ENCODE measurements at places on chromosomes 7 and 10.

GRCh38 chr10:84298057-84298456 is 30.3 kb upstream of the CCSER2 start:
- DNase-seq: no peak

GRCh38 chr7:78634093-78634492 is 819.4 kb downstream of the MAGI2 start:
- DNase-seq: no peak

GRCh38 chr10:24790073-24790472 is 66.4 kb upstream of the ARHGAP21 start:
- DNase-seq: no peak

DNA sequence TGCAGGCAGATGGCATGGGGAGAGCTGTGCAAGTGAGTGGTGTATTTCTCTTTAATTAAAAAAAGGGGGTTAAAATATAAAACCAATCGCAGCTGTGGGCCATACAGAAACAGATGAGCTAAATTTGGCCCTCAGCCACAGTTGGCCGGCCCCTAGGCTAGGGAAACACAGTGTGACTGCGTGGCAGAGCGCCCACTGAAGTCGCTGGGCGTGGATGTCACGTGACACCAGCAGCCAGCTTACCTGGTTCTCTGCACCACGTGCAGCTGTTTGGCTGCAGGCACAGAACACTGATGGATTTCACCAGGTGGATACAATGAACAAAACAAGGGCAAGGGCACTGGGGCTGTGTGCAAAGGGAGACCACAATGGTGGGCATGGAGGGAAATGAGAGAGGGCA is 119.3 kb upstream of the ZNF746 start:
- DNase-seq: no peak

GRCh38 chr7:158395780-158396278 is 191.8 kb downstream of the PTPRN2 start:
- DNase-seq: no peak

- no peak for DNase-seq
These were observed 2.4 kb upstream of the DENND10 start for GRCh38 chr10:119101366-119102098.

DNA sequence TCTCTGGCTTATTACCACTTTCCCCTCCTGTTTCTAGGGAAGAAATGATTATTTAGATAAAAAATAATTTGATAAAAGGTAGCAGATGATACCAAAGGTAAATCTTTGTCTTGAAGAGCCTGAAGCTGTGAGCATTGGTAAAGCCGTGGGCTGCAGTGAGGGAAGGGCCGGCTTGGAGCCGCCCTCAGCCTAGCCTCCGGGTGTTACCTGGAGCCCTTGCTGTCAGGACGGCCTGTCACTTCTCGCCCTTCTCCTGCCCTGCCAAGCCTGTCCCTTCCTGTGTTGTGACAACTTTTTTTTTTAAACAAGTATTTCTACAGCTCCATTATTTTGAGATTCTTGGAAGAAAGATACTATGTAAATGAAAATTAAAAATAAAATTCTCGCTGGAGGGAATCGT is 7.0 kb downstream of the CUX1 start:
- no peak for DNase-seq

DNA sequence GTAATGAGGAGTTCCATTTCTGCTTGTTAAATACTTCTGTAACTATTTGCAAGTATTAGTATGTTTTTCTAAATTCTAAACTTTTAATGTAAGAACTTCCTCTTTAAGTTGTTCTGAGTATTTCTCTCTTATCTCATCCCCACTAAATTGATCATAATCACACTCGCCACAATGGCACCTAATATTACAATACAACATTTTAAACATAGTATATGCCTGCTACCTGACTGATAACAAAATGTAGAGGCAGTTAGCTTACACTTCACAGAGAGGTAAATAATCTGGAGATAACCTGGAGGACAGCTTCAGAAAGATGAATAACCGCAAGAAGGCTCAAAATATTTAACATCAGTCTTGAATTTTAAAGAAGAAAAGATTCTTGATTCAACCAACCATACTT is 48.6 kb downstream of the HIBADH start:
- DNase-seq: no peak

DNA sequence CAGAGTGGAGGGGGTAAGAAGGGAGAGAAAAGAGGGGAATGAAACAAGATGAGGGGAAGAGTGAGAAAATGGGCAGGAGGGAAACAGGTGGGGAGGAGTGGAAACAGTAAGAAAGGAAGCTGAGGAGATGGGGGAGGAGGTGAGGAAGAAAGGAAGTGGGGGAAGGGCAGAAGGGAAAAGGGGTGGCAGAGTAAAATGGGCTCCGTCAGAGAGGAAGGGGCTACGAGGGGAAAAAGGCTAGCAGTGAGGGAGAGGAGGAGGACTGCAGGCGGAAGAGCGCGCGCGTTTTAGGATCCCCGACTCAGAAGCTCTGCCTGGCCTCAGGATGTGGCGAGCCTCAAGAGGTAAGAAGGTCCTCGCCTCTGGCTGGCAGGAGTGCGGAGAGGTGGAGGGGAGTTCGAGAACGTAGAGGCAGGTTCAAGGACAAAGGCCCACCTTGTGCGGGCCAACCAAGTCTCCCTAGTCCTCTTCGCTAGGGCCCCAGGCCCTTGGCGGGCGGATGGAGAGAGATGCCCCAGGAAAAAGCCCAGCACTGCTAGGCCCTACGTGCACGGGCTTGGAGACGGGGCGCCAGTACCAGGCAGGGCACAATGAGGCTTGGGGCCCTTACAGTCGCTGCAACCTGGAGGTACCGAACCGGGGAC is 5.8 kb upstream of the NKX2-3 start:
- DNase-seq: no peak

- no peak for DNase-seq
These were observed 269.0 kb downstream of the ARHGAP12 start for GRCh38 chr10:31659665-31660064.

- no peak for DNase-seq
These were observed 43.6 kb upstream of the KLF6 start for GRCh38 chr10:3828404-3829155.

GRCh38 chr7:1111156-1111555 is 23.2 kb downstream of the GPER1 start:
- no peak for DNase-seq

- DNase-seq: no peak
These were observed 217.7 kb upstream of the AOAH start for GRCh38 chr7:36942025-36942424.

DNA sequence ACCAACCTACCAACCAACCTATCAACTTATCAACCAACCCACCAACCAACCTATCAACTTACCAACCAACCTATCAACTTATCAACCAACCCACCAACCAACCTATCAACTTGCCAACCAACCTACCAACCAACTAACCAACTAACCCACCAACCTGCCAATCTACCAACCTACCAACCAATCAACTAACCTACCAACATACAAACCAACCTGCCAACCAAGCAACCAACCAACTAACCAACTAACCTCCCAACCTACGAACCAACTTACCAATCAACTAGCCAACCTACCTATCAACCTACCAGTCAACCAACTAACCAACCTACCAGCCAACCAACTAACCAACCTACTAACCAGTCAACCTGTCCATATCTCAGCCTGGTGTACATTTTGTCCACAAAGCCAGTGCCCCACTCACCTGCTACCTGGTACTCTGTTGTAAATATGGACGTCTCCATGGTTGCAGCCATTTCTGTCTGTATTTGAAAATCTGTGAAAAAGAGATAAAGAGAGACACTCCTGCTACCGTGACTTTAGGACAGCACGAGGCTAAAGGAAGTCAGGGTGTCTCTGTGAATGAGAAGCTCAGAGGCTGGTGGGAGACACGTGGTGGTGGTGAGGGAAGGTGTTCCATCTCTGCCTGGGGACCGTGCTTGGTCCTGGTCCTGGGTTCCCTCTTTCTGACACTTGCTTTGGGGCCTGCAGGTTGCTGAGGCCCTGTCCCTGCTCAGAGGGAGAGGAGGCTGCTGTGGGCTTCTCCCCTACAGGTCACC is 41.9 kb upstream of the IL15RA start:
- DNase-seq: no peak

DNA sequence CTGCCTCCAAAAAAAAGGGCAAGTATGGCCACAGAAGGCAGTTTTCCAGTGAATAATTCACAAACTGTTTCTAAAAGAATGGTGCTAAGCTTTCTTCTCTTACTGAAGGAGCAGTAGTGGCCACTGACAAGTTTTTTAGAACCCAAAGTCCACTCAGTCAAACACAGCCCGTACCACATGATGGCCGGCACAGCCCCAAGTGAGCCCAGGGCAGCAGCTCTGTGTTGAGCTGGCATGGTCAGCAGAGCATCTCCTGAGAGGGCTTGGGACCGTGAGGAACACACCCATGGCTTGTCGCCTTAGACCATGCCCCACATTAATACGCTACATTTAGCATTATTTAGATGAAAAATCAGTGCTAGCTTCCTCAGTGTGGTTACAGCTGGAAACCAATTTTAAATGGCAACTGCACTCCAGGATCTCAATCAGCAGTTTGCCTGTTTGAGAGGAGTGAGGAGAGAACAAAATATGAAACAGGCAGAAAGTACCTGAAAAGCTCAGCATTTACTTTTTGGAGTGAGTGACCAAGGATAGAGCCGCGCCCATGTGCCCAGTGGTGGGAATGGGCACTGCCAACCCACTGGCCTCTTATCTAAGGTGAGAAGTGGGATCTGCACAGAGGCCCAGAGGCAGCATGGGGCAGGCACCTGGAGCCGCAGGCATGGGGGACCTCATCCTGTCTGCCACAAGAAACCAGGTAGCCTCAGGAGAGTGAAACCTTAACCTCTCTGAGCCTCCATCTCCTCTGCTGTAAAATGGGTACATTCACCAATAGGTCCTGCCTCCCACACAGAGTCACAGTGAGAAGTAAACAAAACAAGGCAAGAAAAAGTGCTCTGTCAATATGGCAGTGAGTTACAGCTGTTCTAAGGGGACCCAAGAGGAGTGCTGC is 17.4 kb downstream of the PSAP start:
- DNase-seq: no peak

GRCh38 chr10:94065362-94065761 is 71.6 kb downstream of the PLCE1 start:
- DNase-seq: no peak

DNA sequence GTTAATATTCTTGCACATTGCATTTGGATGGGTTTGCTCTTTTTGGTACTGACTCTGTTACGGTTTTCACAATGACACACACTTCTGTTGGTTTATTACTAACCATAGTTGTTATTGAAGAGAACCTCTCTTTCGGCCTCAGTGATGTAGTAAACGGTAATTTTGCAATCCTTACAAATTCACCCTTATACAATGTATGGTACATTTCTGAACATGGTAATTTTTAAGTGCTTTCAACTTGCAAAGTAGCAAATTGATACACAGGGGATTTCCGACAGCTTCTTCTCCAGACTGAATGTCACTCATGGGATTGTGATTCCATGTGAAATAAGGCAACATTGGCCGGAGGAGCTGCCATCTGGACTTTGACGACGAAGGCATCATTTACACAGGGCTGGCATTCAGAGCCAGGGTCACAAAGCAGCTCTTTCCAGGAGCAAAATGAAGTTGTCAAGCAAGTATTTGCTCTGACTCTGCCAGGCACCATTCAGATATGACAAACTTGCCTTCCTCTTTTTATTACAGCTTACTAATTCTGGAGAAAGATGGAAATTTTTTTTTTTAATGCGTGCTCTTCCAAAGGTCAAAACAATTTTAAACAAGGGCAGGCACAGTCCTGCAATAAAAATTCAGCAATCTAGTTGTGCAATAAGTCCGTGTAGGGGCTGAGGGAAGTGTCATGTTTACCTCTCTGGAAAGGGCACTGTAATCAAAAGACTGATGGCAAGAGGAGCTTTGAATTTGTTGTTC is 711.5 kb upstream of the C7orf33 start:
- DNase-seq: no peak

GRCh38 chr10:49325916-49326783 is 27.2 kb downstream of the C10orf71 start:
- DNase-seq: no peak

DNA sequence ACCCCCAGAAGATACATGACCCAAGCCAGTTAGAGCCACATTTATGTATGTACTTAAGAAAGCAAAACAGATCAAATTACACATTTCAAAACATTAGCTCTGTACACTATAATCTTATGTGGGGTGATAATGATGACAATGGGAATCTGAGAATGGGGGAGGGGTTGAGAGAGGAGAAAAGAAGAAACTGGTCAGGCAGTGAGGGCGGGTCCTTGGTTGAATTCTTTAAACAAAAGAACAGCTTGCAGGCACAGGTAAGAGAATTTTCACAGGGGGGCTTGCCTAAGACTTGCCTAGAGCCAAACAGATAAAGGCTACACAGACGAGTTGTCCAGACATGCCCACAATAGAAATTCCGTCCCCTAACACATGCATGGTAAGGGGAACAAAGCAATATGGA is 76.8 kb upstream of the PTER start:
- no peak for DNase-seq

DNA sequence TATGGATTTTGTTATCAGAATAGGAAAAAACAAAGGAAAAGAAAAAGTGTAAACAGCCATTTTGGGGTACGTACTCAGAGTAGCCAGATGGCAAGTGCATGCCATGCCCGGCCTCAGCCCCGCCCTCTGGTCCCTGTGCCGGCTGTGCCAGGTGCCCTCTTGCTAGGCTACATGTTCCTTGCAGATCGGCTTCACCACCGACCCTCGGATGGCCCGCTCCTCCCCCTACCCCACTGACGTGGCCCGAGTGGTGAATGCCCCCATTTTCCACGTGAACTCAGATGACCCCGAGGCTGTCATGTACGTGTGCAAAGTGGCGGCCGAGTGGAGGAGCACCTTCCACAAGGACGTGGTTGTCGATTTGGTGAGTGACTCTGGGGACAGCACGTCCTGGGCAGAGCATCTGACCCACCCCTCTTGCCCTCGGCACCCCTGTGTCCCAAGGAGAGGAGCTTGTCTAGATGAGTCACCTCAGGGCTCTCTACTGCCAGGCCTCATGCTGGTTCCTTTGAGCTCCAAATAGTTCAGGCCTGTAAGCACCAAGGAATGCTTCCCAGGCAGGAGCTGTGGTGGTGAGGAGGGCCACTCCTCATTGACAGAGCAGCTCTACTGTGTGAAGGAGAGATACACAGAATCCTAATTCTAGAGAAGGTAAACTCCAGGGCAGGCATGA is 54.9 kb upstream of the ZMIZ2 start:
- no peak for DNase-seq

DNA sequence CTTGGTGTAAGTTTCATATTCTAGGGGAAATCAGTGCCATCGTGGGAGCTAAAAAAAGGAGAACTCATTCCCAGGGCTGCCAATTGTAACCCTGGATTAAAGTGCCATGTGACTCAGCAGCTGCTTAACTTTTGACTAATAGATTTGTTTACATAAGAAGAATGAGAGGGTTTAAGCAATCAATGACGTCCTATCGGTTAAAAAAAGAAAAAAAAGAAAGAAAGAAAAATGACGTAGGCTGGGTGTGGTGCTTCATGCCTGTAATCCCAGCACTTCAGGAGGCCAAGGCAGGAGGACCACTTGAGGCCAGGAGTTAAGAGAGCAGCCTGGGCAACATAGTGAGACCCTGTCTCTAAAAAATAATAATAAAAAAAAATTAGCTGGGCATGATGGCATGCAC is 116.2 kb upstream of the AFAP1L2 start:
- no peak for DNase-seq

GRCh38 chr10:78992333-78992732 is 76.4 kb upstream of the ZMIZ1 start:
- no peak for DNase-seq

Data from GM12864 (cell line).